Nucleus accumbens (tissue), 56 donors: ENCODE measurements at places on chromosomes 2 and 18.

DNA sequence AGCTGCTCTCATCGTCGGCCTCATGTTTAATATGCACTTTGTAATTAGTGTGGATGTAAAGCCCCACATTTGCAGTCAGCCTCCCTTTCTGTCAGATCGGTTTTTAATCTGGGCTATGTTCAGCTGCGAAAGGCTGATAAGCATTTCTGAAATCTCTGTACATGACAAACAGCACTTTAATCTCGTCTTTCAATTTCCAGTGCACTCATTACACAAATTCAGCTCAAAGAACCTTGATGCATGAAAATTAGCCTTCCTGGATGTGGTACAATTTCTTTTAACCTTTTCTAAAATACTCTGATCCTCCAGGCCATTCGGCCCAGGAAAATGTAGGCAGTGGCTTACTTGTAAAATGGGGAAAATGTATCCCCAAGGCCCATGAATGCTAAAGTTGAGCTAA, 265.1 kb downstream of the RND3 start:
- DNase-seq: no peak

DNA sequence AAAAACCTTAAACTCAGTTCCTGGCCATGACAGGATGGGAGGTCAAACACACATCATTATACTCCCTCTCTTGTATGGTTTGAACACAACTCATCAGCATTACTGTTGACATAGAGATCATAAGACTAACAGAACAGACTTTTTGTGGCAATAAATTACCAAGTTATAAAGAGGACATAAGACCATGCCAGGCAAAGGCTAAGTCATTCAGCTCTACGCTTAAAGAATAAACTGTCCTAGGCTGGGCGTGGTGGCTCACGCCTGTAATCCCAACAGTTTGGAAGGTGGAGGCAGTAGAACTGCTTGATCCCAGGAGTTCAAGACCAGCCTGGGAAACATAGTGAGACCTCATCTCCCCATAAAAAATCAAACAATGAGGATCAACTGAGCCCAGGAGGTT, 16.4 kb downstream of the NLRC4 start:
- no peak for DNase-seq

- no peak for DNase-seq
Measured at GRCh38 chr2:210250622-210251021, 25.4 kb upstream of the ACADL start.

DNA sequence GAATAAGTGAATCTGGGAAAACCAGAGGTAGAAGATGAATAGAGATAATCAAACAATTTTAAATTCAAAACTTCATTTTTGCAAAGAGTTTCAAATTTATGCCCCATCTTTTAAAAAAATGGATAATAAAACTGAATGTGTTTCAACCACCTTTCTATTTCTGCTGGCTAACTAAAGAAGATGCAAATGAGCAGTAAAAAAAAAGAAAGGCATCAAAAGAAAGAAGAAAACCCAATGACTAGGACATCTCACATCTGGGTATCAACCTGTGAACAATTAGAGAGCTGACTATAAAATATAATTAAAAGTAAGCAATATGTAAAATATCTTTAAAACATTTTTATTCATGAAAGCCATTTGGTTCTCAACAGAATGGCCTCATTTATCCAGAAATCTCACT, 2.5 kb downstream of the PGAP1 start:
- DNase-seq: no peak

DNA sequence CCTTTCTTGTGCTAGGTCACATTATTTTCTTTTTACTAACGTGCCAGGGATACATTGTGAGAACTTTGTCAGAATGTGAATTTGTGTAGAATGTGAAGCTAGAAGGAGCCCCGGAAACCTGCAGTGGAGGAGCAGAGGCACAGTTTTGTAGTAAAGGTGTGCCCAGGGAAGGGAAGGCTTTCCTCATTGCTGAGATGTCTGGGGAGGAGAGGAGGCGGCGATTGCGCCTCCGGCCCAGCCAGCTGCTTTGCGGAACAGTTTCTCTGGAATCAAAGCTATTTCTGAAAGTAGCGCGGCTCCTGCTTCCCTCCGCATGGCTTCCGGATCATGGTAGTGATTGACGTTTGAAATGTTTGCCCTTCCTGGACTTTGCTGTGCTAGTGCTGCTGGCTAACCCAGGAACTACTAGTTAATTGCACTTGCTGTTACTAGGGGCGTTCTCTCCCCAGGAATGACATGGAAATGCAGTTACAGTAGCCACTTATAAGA, 83.1 kb upstream of the RBM44 start:
- DNase-seq: no peak

GRCh38 chr2:235979753-235980435, 188.3 kb downstream of the GBX2 start:
- DNase-seq: no peak

- DNase-seq: no peak
Measured at GRCh38 chr2:60839126-60839813, 42.1 kb upstream of the REL start.
